ENCODE measurements at places on chromosomes 1 and 21. TPM values are rescaled to one million over a fixed set of nuclear protein-coding genes. Genes with fewer than 3 reads are reported as not detected.
A peak's percentile ranks its signal among the peaks of the same experiment; 100 is the strongest.

GRCh38 chr1:176811511-176812288 is 348.7 kb downstream of the PAPPA2 start:
- DNase-seq: peak; percentile 22

DNA sequence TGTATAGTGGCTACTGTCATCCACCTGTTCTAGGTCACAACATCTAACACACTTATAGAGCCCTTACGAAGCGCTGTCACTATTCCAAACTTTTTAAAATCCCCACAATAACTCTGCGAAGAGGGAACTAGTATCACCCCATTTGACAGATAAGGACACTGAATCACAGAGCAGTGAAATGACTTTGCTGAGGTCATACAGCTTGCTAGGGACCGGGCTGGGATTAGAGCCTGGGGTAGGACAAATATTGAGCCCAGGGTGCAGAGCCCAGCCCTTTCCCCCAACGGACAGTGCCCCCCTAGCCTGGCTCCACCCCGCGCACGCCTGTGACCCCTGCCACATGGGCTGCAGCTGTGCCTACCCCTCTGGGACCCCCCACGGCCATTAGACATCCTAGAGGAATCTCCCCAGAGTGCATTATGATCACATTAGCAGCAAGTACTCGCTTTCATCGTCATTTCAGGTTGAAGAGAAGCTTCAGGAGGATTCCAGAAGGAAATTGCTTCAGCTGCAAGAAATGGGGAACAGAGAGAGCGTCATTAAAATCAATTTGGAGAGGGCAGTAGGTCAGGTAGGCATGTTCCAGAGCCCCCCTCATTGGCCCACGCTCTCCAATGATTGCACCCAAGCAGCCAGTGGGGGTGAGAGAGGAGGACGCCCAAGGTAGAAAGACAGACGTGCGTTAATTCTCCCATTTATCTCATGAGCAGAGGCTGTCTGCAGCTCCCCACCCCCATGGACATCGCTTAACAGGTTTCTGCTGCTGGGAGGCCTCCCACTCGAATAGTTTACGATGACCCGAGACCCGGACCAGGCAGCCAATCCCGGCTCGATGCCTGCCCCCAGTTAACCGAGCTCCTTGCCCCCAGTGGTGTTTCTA is 77.2 kb downstream of the FHAD1 start:
- DNase-seq: peak; percentile 42

- no peak for DNase-seq
Measured at GRCh38 chr21:41098076-41098475, 69.9 kb upstream of the BACE2 start.

DNA sequence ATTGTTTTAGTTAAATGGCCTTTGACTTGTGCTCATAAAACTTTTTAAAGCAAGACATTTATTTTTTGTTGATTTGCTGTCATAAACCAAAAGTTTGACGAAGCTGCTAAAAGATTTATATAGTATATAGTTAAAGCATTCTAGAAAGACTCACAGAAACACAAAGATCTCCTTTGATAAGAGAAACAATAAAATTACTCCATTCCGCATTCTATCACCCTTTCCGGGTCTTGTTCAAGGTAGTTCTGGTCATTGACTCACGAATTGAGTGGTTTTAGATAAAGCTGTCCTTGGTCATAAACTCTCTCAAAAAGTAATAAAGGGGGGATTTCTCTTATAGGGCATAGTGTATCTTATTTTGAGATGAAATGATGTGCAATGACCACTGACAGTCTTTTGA is 1010.5 kb upstream of the NCAM2 start:
- DNase-seq: no peak

GRCh38 chr1:238950784-238951183 is 435.6 kb upstream of the CHRM3 start:
- DNase-seq: no peak

DNA sequence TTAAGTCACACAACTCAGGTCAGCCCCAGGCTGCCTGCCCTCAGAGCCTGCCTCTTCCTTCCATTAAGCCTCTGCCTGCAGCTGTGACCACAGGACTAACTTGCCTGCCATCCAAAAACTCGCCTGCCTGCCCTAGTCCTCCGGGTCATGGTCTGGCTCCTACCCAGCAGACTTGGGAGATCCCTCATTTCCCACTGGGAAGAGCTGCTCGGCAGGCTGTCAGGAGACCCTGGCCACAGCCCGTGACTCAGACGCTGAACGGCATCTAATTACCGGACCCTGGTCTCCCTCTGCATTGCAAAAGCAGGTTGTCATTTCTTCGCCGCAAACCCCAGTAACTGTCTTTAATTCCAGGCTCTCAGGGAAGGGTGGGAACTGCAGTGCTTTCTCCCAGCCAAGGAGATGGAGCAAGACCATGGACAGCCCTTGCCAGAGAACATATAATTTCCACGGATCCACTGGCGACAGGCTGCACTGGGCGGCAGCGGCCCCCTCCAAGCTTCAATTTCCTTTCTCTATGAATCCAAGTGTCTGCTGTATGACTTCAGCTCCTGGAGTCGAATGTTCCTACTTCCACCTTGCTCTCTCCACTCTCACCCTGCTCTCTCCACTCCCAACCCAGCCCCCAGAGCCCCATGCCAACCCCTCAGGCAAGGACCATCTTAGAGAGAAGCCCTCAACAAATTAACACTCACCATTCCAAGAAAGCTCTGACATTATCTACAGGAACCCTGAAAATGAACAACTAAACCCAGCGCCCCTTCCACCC is 20.4 kb downstream of the OLFML2B start:
- no peak for DNase-seq

NTMT2 gene
- total RNA-seq: not detected
